Uterus (tissue), 4 donors: ENCODE measurements at places on chromosomes 5 and 9. TPM values are rescaled to one million over a fixed set of nuclear protein-coding genes. Genes with fewer than 3 reads are reported as not detected.

The ANKRD34B gene
- total RNA-seq = not detected

The CACFD1 gene
- 2.3 TPM for total RNA-seq

GRCh38 chr5:59810041-59810440, 83.5 kb downstream of the PDE4D start:
- peak; percentile 68 for DNase-seq

The RNF44 gene
- 7.2 TPM for total RNA-seq

GRCh38 chr5:115507681-115508080, 36.9 kb downstream of the FEM1C start:
- DNase-seq = no peak

The CDC20B gene
- 0.35 TPM for total RNA-seq

- DNase-seq = no peak
Measured at GRCh38 chr5:139579-140442, 47.8 kb downstream of the PLEKHG4B start.

DNA sequence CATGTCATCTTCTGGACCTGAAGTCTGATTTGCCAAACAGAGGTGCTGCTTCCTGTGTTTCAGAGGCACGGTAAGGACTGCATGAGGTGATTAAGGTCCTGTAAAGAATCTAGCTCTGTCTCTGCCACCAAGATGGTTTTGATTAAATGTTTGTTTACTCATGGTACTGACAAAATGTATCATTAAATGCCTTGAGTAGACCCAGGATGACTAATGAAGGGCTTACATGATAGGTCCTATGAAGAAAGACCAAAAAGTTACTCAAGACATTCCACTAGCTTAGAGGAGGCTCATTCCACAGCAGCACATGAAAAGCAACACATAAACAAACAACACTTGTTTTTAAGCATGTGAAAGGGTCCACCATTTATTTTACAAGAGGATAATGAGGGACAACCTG, 100.9 kb downstream of the BOD1 start:
- DNase-seq = no peak

GRCh38 chr5:171451421-171451820, 32.0 kb downstream of the FGF18 start:
- no peak for DNase-seq

- peak; percentile 26 for DNase-seq
Measured at GRCh38 chr9:14316602-14317300, 2.8 kb upstream of the NFIB start.

The ASPN gene
- 29.5 TPM for total RNA-seq

The CYSRT1 gene
- total RNA-seq = not detected

GRCh38 chr5:181223058-181223728, at the start of gene TRIM41:
Gene TRIM41, plus strand, starts transcription at chr5:181223281. Its CDS starts 719 bp downstream, at chr5:181224000.
- DNase-seq = peak; percentile 99

The CHSY3 gene
- 2.8 TPM for total RNA-seq

GRCh38 chr9:94511134-94511954, 43.5 kb upstream of the PCAT7 start:
- DNase-seq = no peak

The CA9 gene
- total RNA-seq = not detected

The MED7 gene
- total RNA-seq = 16.7 TPM

DNA sequence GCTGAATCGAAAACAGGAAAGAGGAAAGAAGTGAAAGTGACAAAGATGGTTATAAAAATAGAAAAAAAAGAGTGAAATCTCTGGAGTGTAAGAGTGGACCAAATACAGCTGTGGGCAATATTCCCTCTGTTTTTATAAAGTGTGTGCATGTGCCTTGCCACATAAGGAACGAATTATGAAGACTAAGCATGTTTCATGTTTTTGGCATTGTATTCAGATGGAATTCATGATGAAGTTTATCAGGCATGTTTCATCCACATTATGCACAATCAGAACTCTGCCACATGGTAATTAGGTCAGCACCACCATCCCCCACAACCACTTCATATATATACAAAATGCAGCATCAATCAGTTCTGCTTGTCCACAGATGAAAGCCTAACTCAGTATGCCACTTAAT, 348.0 kb downstream of the ZNF608 start:
- no peak for DNase-seq

The GPR150 gene
- not detected for total RNA-seq

GRCh38 chr9:124108216-124108615, 96.6 kb downstream of the LHX2 start:
- DNase-seq = no peak

DNA sequence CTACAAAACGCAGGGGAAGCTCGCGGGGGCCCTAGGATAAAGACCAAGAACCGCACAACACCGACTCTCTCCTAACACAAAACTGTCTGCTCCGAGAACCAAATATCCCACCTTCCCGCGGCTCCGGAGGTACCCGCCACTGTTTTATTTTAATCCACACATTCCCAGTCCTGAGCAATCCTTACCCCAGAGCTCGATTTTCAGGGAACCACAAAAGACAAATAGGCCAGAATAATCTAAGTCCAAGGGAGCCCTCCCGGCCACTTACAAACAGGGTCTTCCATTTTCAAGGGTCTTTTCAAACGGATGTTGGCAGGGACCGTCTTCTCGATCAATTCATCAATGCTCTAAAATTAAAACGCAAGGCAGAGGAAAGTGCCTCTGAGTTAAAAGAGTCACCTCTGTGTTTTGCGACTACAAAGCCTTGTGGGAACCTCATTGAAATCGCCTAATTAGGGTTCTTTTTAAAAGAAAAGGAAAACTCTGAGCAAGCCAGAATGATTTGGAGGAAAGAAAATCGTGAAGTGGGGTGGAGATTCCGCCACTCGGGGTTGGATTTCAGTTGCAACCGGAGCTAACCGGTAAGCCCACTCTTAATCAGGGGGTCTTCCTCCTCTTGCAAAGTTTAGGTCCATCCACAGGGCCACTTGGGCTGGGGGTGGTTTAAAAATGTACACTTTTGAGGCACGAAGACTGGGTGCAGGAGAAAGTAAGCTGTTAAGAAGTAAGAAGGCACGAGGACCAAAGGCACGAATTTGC, 1.0 kb downstream of the GLDC start:
- DNase-seq = no peak
